ENCODE measurements at places on chromosomes 7 and 10.

- DNase-seq, result no peak
Observed at GRCh38 chr10:70457759-70458305, 16.4 kb upstream of the NODAL start.

DNA sequence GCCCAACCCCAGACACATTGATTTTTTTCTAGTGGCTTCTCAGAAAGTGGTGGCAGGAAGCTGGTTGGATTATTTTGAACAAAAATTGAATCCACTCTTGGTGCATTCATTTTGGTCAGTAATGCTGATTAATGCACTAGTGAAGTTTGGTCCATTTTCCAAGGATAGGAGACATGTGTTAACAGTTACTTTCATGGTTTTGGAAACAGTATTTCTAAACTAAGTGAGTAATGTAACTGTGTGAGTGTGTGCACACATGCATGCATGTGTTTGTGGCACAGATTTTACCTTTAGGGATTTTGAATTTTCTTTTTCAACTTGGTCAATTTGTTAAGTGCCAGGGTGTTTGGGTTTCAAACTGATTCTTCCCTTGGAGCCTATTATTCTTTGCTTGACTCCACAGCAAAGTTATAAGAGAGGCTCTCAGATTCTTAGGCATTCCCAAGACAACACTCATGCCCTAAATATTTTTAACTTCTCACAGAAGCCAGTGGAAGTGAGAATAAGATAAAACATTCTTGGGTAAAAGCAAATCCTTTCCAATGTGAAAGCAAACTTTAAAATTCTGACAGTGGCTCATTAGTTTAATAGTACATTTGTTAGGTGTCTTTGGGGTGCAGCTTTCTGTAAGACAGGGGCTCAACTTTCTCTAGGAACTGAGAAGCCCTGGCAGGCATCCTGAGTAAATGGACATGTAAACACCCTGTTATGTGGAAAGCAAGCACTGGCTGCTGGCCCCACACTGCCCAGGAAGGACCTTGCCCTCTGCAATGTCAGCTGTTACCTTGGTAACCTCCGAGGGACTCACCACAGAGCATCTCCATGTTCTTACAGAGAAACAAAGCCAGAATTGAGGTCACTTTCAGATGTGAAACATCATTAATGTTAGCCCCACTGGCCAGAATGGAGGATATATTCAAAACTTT is 68.4 kb downstream of the ASAH2B start:
- no peak for DNase-seq

- peak; percentile 56 for DNase-seq
Observed at GRCh38 chr7:30074422-30075030, 46.3 kb downstream of the PLEKHA8 start.

- no peak for DNase-seq
Observed at GRCh38 chr7:30555525-30555924, 39.2 kb upstream of the GARS1 start.

DNA sequence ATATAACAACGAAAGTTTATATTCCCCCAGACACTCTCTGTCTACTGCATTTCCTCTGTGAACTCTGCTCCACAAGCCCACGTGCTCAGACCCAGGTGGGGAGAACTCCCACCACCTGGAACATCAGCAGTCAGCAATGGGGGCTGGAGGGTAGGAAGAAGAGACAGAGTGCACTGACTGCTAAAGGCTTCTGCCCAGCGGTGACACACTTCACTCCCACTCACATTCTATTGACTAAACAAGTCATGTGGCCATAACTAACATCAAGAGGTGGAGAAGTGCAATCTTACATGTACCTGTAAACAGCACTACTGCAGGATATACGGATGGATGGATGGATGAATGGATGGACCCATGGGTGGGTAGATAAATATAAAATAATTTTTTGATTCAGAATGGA is 122.2 kb downstream of the MPP7 start:
- DNase-seq, result no peak

- DNase-seq, result peak; percentile 82
Observed at GRCh38 chr10:73889014-73889413, 14.7 kb upstream of the CAMK2G start.

GRCh38 chr10:8193546-8193945 is 139.1 kb downstream of the GATA3 start:
- DNase-seq, result no peak

- DNase-seq, result no peak
Observed at GRCh38 chr10:51528527-51528926, 170.9 kb downstream of the CSTF2T start.

GRCh38 chr10:34988397-34989067 is 101.6 kb downstream of the CUL2 start:
- DNase-seq, result no peak

GRCh38 chr7:106626376-106627164 is 34.4 kb downstream of the CCDC71L start:
- no peak for DNase-seq

DNA sequence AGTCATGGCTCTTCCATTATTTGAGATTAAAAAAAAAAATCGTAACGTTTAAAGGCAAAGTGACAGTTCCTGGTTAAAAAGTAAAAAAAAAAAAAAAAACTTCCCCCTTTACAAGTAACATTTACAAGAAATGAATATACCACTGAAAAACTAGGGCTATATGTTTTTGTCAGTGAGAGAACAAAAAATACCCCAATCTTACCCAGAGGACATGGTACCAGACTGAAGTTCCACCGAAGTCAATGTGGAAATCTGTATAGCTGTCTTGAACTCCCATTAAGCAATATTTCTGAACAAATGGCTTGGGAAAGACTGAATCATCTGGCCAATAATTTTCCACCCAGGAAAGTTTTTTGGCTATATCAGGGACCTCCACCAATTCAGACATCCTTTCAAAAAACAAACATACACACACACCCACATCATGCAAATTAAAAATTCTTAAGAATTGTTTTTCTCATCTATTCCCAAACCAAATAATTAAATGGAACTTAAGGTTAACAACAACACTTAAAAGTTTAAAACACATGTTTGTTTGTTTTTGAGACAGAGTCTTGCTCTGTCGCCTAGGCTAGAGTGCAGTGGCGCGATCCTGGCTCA is 50.2 kb downstream of the KDM7A start:
- DNase-seq, result no peak

DNA sequence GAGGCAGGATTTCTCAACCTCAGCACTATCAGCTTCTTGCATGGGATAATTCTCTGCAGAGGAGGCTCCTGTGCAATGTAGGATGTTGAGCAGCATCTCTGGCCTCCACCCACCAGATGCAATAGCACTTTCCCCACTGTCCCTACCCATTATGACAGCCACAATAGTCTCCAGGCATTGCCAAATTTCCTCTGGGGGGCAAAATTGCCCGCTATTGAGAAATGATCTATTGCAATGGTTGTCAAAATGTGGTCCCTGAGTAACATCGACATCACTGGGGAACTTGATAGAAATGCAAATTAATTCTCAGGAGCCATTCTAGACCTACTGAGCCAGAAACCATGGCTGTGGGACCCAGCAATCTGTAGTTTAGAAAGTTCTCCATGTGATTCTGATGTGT is 7.0 kb downstream of the KCNK18 start:
- DNase-seq, result no peak

DNA sequence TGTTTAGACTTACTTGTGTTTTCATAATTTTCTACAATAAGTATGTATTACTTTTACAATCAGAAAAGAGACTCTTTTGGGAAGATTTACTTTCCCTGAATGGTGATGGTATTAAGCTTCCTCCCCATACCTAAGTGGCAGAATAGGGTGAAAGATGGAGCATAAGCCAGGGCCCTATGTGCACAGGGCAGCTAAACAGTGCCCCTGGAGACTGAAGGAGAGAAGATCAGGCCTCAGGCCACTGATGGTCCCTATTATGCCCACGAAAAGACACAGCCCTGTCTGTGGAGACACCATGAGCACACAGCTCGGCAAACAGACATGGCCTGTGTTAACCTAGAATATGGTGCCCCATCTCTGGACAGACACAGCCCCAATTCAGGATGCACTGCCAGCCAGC is 139.4 kb downstream of the OAT start:
- peak; percentile 31 for DNase-seq
